ENCODE measurements at places on chromosomes 13 and 19.

- peak; percentile 70 for DNase-seq
Measured at GRCh38 chr19:19642506-19643157, 825 bp downstream of the GMIP start.

GRCh38 chr13:31431722-31432137, 232.0 kb downstream of the B3GLCT start:
- DNase-seq = peak; percentile 50

GRCh38 chr13:78168981-78169380, 250.3 kb upstream of the EDNRB start:
- DNase-seq = no peak

DNA sequence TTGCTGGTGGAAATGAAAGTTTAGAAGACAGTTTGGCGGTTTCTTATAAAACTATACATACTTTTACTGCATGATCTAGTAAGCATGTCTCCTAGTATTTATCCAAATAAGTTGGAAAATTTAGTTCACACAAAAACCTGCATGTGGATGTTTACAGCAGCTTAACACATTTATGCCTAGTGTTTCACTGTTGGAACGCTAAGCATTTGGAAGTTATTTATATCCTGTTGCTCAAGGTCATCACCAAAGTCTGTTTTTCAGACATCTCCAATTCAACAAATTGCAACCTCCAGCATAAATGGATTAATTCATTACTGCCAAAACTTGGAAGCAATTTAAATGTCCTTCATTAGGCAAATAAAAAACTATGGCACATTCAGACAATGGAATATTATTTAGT, 461.8 kb downstream of the SUCLA2 start:
- DNase-seq = no peak

DNA sequence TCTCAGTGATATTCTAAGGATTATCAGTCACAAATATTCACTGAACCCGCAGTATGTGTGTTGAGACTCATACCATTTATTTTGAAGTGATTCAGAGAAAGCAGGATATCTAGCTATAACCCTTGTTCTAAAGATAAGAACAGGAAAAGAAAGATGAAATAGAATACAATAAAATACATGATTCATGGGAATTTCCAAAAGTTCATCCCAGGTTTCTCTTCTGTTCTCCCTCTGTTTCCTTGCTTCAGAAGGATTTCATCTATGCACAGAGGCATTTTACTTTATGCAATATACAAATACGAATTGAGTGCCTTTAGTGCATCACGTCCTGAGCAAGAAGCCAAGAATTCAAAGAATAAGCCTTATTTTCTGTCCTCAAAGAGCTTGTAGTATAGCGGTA, 274.4 kb upstream of the GPC6 start:
- DNase-seq = no peak

DNA sequence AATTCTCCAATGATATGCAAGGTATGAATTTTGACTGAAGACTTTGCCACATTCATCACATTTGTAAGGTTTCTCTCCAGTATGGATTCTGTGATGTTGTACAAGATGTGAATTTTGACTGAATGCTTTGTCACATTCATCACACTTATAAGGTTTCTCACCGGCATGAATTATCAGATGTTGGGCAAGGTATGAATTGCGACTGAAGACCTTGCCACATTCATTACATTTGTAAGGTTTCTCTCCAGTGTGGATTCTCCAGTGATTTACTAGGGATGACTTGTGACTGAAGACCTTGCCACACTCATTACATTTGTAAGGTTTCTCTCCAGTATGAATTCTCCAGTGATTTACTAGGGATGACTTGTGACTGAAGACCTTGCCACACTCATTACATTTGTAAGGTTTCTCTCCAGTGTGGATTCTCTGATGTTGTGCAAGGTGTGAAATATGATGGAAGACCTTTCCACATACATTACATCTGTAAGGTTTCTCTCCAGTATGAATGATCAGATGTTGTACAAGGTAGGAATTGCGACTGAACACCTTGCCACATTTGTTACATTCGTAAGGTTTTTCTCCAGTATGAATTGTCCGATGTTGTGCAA, 24.8 kb downstream of the ZNF83 start:
- DNase-seq = no peak

- no peak for DNase-seq
Measured at GRCh38 chr13:25153736-25154135, 18.4 kb downstream of the AMER2 start.

DNA sequence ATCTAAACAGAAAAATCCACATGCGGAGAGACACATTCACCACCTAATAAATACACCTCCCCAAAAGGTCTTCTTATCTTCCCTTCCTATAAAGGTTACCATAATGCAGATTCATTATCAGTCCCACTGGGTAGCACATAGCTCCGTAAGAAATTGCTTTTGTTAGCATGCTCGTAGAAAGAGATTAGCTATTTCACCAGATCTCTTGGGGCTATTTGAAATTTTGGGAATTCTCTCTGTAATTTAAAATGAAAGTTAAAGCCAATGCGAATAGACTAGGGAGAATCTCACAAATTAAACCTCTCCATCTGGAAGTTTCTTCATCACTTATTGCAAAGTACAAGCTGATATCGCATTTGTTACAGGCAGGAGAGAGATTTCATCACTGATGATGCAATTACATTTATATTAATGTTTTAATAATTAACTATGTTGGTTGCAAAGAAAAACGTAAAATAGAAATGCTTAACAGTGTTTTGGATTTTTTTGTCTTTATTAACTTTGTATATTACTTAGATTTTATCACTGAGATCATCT, 12.9 kb upstream of the DACH1 start:
- DNase-seq = no peak

DNA sequence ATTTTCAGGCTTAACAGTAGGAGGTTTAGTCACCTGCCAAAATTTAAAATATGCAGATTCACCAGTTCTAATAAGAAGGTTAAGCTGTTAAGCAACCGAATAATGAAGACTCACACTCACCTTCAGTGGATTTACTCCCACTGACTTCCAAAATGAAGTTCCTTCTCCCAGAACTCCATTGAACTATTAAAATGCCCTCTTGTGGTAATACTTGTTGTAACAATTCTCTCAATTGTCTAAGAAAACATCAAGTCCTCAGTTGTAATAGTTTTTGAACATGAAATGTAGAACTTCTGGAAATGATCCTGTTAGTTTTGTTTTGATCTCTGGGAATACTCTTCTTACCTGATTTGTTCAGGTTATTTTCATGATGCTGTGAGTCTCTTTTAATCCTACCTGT, 522.0 kb upstream of the ATXN8OS start:
- DNase-seq = no peak

GRCh38 chr13:25752957-25753551, 298.8 kb downstream of the SHISA2 start:
- DNase-seq = no peak

GRCh38 chr19:29671393-29672160, 6.3 kb downstream of the PLEKHF1 start:
- peak; percentile 85 for DNase-seq

- no peak for DNase-seq
Measured at GRCh38 chr19:56603829-56604228, 8.7 kb downstream of the ZNF71 start.

DNA sequence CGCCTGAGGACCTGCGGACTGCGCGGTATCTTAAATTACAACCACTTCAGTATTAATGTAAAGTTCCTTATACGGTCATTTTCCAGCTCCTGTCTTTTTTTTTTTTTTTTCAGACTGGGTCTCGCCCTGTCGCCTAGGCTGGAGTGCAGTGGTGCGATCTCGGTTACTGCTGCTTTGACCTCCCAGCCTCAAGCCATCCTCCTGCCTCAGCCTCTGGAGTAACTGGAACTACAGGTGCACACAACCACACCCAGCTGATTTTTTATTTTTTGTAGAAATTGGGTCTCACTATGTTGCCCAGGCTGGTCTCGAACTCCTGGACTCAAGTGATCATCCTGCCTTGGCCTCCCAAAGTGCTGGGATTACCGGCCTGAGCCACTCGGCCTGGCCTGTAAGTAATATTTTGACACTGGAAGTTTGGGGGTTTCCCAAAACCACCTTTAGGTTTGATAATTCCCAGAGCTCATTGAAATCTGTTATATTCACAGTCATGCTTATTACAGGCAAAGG, 406 bp upstream of the EID2B start:
- no peak for DNase-seq

DNA sequence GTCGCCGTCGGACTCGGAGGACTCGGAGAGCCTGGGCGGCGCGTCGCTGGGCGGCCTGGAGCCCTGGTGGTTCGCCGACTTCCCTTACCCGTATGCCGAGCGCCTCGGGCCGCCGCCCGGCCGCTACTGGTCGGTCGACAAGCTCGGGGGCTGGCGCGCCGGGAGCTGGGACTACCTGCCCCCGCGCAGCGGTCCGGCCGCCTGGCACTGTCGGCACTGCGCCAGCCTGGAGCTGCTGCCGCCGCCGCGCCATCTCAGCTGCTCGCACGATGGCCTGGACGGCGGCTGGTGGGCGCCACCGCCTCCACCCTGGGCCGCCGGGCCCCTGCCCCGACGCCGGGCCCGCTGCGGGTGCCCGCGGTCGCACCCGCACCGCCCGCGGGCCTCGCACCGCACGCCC, 2.5 kb upstream of the GRWD1 start:
- DNase-seq = peak; percentile 18

DNA sequence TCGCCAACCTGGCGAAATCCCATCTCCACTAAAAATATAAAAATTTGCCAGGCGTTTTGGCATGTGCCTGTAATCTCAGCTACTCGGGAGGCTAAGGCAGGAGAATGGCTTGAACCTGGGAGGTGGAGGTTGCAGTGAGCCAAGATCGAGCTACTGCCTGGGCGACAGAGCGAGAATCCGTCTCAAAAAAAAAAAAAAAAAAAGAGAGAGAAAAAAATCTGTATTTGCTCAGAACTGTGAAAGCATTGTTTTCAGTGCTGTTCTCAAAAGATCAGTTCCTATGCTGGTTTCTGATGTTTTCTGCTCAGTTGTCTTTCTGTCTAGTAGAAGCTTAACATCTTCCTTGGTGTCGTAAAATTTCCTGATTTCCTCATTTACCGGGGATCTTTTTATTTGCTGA, 2.5 kb downstream of the SF3A2 start:
- DNase-seq = no peak

DNA sequence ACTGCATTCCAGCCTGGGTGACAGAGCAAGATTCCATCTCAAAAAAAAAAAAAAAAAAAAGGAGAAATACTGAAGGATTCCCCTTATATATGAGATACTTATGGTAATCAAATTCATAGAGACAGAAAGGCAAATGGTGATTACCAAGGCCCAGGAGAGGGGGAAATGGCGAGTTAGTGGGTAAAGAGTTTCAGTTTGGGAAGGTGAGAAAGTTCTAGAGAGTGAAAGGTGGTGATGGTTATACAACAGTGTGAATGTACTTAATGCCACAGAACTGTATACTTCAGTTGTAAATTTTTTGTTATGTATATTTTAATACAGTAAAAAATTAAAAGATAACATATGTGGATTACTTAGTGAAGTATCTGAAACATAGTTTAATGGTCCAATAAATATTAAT, 90.2 kb downstream of the DHRS12 start:
- DNase-seq = no peak

All from CD4-positive, alpha-beta T cell treated with Interferon alpha-2 for 1 hour (primary cell).